ENCODE measurements at places on chromosomes 7 and 10.

DNA sequence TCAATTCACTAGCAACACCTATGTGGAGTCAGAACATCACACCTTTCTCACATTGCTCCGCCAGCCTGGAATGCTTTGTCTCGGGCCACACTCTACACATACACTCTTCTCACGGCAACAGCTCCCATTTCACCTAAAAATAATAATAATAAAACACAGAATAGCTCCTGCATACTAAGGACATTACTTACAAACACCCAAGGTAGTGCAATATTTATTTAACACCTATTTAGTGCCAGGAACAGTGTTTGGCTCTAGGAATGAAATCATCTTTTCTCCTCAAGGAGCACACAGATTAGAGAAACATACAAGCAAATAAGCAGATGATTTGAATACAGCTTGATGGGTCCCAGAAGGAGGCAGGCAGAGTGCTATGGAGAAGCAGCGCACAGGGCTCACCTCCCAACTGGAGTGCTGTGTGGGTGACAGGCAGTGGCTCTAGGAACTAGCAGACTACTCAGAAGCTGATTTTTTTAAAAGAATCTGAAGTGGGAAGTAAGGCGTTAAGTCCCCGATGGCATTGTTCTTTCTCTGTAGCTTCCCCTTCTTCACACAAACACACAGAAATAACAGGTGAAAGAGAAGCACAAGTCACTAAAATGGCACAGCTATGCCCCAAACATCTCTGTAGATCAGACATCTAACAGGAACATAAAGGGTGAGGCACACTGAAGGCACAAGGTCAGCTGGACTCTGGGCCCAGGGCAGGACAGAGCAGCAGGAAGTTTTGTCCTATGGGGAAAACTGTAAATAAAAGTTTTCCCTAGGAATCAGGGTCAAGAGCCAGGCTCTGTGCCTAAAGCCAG is 16.7 kb downstream of the USP6NL start:
- DNase-seq = no peak

- DNase-seq = no peak
Measured at GRCh38 chr10:35412900-35413491, 76.7 kb downstream of the CCNY start.

DNA sequence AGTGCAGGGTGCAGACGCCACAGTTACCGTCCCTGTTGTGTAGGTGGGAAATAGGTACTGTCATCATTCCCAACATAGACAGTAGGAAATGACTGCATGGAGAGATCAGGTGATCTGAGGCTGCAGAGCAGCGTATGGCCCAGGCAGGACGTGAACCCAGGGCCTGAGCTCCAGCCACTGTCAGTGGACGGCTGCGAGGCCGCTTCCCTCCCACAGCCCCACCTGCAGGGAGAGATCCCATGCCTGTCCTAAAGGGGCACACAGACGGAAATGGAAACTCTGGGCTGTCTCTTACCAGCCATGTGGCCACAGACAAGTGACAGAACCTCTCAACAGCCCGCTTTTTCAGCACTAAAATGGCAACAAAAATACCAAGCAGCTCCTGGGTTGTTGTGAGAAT is 44.5 kb upstream of the MNX1 start:
- no peak for DNase-seq

- DNase-seq = no peak
Measured at GRCh38 chr7:19674266-19674960, 34.4 kb downstream of the POLR1F start.

GRCh38 chr10:119297207-119297968 is 90.0 kb downstream of the GRK5 start:
- DNase-seq = no peak

DNA sequence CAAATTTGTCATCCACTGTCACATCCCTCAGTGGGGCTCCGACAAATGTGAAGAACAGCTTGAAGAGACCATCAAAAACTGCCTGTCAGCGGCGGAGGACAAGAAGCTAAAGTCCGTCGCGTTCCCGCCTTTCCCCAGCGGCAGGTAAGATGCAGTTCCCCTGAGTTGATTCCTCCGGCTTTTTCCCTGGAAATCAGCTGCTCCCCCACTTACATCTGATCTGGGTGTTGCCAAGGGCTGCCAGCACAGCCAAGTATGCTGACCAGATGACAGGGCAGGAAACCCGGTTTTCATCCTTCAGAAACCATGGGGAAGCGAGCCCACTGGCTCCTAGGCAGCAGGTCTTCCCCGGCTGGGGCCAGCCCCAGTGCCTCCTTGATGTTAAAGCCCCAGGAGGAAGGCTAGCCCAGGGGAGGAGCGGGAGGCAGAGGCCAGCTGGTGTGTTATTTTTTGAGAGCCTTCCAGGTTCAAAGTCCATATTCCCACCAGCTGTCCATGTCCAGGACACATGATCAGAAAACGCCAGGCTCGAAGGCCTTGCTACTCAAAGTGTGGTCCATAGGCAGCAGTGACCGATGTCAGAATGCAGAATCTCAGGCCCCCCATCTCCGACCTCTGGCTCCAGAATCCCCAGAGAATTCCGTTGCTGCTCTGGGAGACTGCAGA is 23.4 kb downstream of the AIFM2 start:
- DNase-seq = no peak

GRCh38 chr10:3143791-3144434 is 28.7 kb downstream of the PITRM1 start:
- no peak for DNase-seq

GRCh38 chr7:130091999-130092398 is 21.7 kb downstream of the KLHDC10 start:
- DNase-seq = no peak

DNA sequence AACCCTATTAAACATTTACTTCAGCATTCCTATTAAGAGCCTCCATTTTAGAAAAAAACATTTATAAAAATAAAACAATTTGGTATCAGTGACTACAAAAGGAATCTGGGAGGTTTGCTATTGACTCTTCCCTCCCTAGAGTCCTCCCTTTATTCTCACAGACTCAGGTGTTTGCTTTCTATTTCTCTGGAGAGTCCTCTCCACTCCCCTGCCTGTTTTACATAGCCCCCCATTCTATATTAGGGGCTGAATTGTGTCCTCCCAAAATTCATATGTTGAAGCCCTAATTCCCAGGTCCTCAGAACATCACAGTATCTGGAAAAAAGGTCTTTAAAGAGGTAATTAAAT is 69.8 kb downstream of the COA1 start:
- DNase-seq = no peak

GRCh38 chr10:79066411-79067240 is 2.1 kb upstream of the ZMIZ1 start:
- no peak for DNase-seq

DNA sequence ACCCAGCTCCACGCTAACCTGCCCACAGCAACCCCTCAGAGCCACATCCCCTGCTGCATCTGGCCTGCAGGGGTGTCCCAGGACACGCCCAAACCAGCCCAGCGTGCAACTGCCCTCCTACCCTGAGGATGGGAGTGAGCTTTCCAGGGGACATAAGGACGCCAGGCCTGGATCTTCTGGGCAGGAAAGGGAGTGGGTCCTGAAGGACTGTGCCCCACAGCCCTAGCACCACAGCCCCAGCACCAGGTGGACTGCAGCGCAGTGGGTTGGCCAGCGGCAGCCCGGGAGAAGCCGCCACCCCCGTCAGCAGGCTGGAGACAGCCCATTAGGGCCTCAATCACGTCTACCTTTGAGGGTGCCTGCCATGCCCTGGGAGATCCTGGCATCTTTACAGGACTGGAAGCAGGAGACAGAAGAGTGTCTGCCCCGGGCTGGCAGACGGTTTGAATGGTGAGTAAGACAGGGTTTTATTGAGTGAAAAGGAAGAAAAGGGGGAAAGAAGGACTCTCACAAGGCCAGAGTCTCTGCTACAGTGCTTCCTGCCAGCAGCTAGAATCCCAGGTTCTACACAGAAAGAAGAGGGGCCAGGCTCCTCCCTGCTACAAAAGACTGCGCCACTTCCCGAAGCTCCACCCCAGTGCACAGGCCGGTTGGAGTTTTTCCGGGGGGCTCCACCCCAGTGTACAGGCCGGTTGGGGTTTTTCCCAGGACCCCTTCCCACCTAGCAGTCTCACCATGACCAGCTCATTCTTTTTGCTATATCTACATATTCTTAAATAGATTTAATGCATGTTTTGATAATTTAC is 69.8 kb upstream of the KCTD7 start:
- DNase-seq = no peak

GRCh38 chr10:70368774-70369482 is 13.5 kb downstream of the LRRC20 start:
- DNase-seq = no peak

GRCh38 chr10:30804478-30805055 is 175.0 kb upstream of the LYZL2 start:
- DNase-seq = no peak

- no peak for DNase-seq
Measured at GRCh38 chr7:54485044-54485443, 57.1 kb upstream of the VSTM2A start.

DNA sequence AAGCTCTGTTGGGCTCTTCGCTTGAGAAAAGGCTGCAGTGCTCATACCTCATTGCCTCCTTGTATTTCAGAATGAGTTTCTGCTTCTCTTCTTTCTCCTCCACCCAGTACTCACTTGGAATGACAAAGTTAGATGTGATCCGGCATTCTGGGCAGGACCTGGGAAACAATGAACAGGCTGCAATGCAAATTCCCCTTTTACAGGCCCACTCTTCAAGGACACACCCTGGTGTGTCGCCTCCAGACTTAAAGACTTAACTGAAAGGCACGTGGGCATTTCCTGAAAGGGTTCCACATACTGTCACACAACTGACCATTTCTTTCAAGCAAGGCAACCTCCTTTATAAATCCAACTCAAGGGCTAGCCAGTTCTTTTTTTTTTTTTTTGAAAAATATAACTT is 23.6 kb downstream of the MKRN1 start:
- no peak for DNase-seq

DNA sequence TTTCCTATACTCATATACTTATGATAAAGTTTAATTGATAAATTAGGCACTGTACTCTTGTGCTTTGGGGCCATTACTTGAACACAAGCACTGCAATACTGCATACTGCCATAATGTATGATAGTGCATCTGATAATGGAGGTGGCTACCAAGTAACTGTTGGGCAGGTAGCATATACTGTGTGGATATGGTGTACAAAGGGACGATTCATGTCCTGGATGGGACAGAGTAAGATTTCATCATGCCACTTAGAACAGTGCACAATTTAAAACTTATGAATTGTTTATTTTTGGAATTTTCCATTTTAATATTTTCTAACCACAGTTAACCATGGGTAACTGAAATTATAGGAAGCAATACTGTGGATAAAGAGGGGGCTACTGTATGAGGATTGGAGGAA is 38.9 kb downstream of the AKAP9 start:
- no peak for DNase-seq

DNA sequence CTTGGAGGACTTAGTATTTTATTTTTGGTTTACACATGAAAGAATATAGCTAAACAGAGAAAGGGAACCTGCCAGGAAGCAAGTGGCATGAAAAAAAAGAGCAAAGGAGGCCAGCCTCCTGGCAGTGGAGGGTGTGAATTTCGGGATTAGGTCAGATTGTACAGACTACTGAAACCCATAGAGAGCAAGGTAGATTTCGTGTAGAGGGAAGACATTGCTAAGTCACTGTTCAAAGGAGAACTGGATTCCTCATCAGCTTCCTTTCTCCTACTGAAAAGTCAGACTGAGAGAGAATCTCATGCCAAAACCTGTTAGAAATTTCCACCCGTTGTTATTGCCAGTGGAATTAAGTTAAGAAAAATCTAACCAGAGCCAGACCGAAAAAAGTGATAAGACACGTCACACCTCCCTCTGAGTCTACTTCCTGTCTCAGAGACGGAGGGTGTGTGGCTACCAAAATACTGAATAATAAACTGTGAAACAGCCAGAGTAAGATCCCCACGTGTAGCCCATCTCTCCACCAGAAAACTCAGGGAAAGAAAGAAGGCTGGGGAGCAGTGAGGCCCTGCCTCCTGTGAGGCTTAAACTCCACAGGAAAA is 118.8 kb downstream of the SKIDA1 start:
- no peak for DNase-seq

GRCh38 chr7:104296900-104297299 is 31.5 kb upstream of the LHFPL3 start:
- no peak for DNase-seq

- no peak for DNase-seq
Measured at GRCh38 chr7:116483271-116483942, 16.1 kb upstream of the CAV2 start.

DNA sequence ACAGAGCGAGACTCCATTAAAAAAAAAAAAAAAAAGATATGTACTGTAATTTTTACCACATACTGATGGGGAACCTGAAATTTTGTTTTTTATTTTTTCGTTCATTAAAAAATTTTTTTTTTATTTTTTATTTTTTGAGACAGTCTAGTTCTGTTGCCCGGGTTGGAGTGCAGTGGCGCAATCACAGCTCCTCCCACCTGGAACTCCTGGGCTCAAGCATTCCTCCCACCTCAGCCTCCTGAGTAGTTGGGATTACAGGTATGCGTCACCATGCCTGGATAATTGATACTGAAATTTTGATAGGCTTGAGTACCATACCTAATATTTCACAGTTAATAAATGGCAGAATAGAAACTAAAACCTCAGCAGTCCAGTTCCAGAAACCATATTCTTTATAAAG is 20.9 kb upstream of the HELLS start:
- DNase-seq = no peak

DNA sequence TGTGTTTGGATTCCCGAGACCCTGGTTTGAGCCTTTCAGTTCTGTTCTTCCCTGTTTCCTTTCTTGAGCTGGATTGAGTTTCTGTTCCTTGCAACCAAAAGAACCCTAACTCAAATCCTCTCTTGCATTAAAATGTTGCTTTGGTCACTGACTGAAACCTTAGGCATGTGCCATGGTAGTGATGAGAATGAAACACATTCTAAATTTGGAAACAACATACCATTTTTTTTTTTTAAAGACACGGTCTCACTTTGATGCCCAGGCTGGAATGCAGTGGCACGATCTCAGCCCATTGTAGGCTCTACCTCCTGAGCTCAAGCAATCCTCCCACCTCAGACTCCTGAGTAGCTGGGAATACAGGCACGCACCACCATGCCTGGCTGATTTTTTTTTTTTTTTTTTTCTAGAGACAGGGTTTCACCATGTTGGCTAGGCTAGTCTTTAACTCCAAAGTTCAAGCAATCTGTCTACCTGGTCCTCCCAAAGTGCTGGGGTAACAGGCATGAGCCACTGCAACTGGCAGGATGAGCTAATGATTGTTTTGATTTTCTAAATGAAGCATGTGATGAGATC is 8.4 kb downstream of the THAP5 start:
- DNase-seq = no peak

GRCh38 chr7:36599645-36600313 is 124.5 kb downstream of the AOAH start:
- no peak for DNase-seq

GRCh38 chr7:151570366-151570915 is 50.7 kb upstream of the RHEB start:
- no peak for DNase-seq

DNA sequence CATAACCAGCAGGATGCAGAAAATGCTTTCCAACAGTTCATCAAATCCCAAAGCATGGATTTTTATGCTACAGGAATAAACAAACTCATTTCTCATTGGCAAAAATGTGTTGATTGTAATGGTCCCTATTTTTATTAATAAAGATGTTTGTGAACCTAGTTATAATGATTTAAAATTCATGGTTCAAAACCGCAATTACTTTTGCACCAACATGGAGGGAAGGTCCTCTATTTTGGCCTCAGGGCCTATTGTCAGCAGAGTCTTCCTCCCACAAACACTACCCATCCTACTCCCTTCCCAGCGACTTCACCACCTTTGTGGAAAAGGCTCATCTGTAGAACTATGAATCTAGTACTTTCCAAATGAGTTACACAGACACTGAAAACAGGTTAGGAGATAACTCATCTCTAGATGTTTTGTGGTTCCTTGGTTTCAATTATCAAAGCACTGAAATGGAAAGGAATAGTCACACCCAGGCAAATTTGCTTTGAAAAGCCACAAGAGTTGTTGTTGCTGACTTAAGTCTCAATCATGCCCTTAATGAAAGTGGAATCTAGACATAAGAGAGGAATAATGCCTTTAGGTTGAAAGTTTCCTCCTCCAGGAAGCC is 59.4 kb upstream of the FRMD4A start:
- no peak for DNase-seq
